NCI-H774 (cell line): ENCODE measurements at places on chromosomes 2 and 18.

DNA sequence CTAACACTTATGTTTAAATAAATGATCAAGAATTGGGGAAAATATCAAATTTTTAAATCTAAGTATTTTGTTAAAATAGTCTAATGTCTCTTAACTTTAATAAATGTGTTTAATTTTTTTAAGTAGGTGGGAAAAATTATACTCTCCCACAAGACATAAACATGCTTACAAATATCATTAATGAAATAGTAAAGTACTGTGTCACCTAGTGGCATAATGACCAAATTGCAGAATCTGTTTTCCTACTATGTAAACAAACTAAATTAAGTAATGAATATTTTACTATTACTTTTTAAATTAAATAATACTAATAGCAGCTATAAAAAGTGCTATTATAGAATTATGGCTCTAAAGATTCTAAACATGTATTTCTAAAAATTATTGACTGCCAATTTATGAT is 52.0 kb upstream of the CHAC2 start:
- DNase-seq, result no peak

- DNase-seq, result no peak
Measured at GRCh38 chr2:105129722-105130232, 91.9 kb downstream of the MRPS9 start.

DNA sequence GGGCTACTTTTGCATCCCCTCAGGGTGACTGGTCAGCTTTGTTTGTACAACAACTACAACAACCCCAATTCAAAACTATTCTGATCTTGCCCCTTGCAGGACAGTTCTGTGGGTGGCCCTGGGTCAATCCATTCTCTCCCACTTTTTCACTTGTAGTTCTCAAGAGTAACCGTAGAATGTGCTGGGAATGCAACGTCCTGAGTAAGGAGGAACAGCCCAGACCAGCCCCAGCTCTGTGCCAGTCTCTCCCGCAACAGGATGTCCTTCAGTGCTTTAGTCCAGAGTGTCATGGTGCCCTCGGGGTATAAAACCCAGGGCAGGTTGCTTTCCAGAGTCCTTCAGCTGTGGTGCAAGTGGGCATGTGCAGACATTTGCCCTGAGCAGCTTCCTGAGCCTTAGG is 22.1 kb upstream of the TEX51 start:
- no peak for DNase-seq

DNA sequence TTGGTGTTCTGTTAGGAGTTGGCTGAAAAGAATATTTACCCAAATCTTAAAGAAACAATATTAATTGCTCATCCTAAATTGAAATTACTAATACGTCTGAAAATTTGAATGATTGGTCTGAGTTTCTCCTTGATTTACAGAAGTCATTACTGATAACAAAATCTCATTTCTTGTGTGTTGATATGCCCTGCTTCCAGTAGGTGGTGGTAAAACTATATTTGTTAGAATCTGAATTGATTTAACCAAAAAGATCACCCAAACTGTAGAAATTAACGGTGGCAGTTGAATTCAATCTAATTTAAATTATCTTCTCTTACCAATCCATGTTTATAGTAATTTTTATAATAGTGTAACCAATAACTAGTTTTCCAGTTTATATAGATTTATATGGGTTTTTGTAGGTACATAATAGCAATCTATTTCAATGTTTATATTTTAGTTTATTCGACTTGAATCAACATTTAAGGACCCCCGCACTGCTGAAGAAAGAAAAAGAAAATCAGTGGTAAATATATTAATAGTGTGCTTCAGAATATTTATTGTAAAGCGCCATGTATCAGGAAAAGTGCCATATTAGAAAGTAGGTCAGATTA is 38.3 kb downstream of the PAPOLG start:
- DNase-seq, result peak; percentile 0

GRCh38 chr18:51621113-51621863 is 423.8 kb upstream of the MEX3C start:
- peak; percentile 26 for DNase-seq

GRCh38 chr2:134391751-134392160 is 137.9 kb downstream of the MGAT5 start:
- no peak for DNase-seq

- peak; percentile 18 for DNase-seq
Measured at GRCh38 chr2:70978341-70979179, at the start of gene ANKRD53. Gene ANKRD53, plus strand, starts transcription at chr2:70978630. Its CDS starts 16 bp downstream, at chr2:70978646.
